ENCODE measurements at places on chromosomes 13 and 19.

DNA sequence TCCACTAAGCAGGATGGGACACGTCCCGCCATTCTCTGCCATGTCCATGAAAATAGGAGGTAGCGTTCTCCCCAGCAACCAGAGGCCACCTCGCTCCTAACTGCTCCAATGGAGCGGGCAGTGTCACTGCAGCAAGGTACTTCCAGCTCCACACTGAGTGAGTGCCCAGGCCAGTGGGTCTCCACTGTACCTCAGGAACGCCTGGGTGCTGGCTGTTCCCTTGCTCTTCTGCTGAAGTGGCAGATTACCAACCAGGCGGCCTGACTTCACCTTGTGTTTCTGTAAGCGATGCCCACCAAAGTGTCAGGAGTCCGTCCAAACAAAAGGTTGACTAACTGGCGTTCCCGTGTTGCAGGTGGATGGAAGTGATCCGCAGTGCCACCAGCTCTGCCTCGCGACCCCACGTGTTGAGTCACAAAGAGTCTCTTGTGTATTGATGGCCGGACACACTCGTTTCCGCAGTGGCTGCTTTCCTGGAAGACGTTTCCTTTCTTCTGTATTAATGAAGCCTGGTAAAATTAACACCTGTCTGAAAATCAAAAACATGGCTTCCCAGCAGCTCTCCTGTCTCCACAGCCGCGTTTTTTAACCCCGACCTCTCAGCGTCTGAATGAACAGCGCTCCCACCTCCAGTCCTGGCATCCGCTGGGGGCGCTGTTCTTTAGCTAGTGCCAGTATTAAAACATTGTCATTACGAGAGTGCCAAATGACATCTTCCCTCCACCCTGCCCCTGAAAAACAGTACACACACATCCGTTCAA lies 128.8 kb downstream of the STK24 start:
- H3K27ac ChIP-seq, result no peak overlapping the region
- peaks cover 25% of the 10 kb centered on the region for H3K4me1 ChIP-seq
- H3K27me3 ChIP-seq, result no peaks in the 10 kb centered on the region
- H3K36me3 ChIP-seq, result peaks cover 27% of the 10 kb centered on the region
- no peak overlapping the region for H3K4me3 ChIP-seq

- H3K4me1 ChIP-seq, result peaks cover 7% of the 10 kb centered on the region
- peak; percentile 10 for DNase-seq
- H3K4me3 ChIP-seq, result no peak within 1 kb of the TSS
- H3K27ac ChIP-seq, result no peak within 1 kb of the TSS
- no peaks in the 10 kb centered on the region for H3K36me3 ChIP-seq
Observed at GRCh38 chr13:44373601-44374347, at the start of gene SERP2. SERP2 (plus strand) TSS chr13:44373824; CDS start chr13:44374026, 202 bp downstream.

GRCh38 chr19:40282209-40282580 lies 3.0 kb downstream of the AKT2 start:
- no peak overlapping the region for H3K4me3 ChIP-seq
- H3K27me3 ChIP-seq, result no peaks in the 10 kb centered on the region
- no peak overlapping the region for H3K27ac ChIP-seq
- peaks cover 6% of the 10 kb centered on the region for H3K36me3 ChIP-seq
- DNase-seq, result no peak

DNA sequence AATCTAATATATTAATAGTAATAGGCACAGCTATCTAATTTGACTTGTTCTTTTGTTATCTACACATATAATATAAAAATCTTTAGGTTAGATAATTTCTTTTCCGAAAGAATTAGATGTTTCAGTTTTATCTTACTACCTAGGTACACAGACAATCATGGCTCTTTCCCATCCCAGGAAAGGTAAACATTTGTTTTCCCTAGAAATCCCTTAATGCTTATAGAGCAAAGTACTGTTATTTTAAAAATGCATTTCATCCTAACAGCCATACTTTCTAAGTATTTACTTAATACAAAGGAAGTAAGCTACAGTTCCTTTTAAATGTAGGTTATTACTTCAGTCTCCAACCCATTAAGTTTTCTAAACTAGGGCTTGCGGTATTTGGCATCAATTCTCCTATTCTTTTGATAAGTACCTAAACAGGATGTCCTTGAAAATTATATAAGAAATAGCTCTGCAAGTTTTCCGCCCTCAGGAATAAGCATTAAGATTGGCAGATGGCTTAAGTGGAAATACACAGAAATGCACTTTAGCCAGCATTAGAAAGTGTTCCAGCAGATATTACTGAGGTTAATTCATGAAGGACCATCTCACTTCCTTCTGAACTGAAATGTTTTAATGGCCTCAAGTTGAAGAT lies 616.2 kb upstream of the SPRY2 start:
- H3K27ac ChIP-seq, result no peak overlapping the region
- no peaks in the 10 kb centered on the region for H3K36me3 ChIP-seq
- DNase-seq, result no peak
- H3K4me1 ChIP-seq, result no peaks in the 10 kb centered on the region
- H3K4me3 ChIP-seq, result no peak overlapping the region

GRCh38 chr13:75685239-75685697 lies 49.1 kb downstream of the LMO7 start:
- H3K4me3 ChIP-seq, result no peak overlapping the region
- no peaks in the 10 kb centered on the region for H3K36me3 ChIP-seq
- H3K27ac ChIP-seq, result no peak overlapping the region
- H3K4me1 ChIP-seq, result no peaks in the 10 kb centered on the region
- no peak for DNase-seq
- no peaks in the 10 kb centered on the region for H3K27me3 ChIP-seq

DNA sequence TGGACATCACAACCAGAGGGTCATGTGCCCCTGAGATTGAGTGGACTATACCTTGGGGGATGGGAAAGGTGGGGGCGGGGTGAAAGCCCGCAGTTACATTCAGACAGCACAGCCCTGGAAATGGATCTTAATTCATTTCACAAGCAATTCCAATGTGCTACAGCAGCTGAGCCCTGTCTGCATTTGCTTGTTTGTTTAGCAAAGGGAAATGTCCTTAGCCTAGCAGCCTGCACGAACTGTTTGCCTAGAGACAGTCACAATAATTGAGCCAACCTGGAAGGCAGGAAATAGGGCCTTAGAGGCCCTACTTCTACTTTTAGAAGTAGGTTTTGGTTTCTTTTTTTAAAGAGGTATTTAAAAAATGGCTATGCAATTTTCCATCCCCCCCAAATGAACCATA lies 177.3 kb upstream of the KL start:
- H3K27me3 ChIP-seq, result peaks cover 2% of the 10 kb centered on the region
- H3K4me1 ChIP-seq, result no peaks in the 10 kb centered on the region
- no peaks in the 10 kb centered on the region for H3K36me3 ChIP-seq
- H3K4me3 ChIP-seq, result no peak overlapping the region

- no peak overlapping the region for H3K27ac ChIP-seq
- no peaks in the 10 kb centered on the region for H3K4me1 ChIP-seq
- no peak overlapping the region for H3K4me3 ChIP-seq
- no peak for DNase-seq
- H3K27me3 ChIP-seq, result no peaks in the 10 kb centered on the region
Observed at GRCh38 chr13:71437704-71438103, 429.3 kb downstream of the DACH1 start.

- DNase-seq, result no peak
- H3K27me3 ChIP-seq, result peaks cover 7% of the 10 kb centered on the region
Observed at GRCh38 chr13:77521194-77521593, 14.3 kb upstream of the SCEL start.

DNA sequence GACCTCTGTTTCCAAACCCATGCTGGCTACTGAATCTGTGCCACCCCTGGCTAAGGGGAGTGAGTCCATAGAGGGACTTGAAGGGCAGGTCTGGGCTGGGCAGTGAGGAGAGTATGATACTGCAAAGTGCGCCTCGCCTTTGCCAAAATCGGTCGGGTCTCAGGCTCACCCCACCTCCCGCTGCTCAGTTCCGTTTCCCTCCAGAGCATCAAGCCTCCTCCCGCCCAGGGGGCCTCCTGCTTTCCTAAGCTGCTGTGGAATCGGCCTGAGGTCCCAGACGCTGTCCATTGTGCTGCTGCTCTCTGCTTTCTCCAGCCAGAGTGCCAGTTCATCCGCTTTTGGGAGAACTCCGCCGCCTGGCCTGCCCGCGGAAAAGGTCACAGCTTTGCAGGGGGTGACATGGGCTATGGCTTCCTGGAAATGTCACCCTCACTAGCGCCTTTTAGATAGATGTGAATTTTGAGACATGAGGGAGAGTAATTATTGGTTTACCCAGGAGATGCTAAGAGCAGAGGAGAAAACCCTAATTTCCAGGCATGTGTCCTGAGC lies 1418.4 kb downstream of the UQCRFS1 start:
- H3K36me3 ChIP-seq, result no peaks in the 10 kb centered on the region
- peak overlapping the region; percentile 97 for H3K4me3 ChIP-seq
- no peaks in the 10 kb centered on the region for H3K27me3 ChIP-seq
- DNase-seq, result no peak
- peak overlapping the region; percentile 81 for H3K27ac ChIP-seq
- peaks cover 30% of the 10 kb centered on the region for H3K4me1 ChIP-seq

GRCh38 chr13:27135023-27135422 lies 36.6 kb downstream of the USP12 start:
- H3K27ac ChIP-seq, result no peak overlapping the region
- no peaks in the 10 kb centered on the region for H3K27me3 ChIP-seq
- DNase-seq, result no peak

DNA sequence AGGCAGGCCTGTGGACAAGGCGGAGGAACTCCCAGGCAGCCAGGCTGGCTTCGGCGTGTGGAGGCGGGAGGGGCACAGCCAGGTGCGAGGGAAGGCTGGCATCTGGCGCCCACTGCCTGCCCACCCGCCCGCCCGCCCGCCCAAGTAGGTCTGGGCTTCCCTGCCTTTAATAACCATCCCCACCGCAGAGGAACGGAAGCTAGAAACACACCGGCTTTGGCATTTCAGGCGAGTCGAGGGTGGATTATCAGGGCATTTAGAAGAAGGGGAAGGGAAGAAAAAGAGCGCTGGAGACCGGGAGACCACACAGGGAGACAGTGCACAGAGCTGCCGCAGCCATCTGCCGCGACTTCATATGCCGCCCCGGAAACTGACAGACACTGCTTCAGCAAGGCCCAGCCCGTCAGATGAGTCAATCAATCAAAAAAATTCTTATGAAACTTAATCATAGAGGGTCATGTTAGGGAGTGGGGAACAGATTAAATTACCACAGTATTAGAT lies 199.7 kb downstream of the TSHZ3 start:
- no peak overlapping the region for H3K4me3 ChIP-seq
- no peaks in the 10 kb centered on the region for H3K4me1 ChIP-seq
- H3K36me3 ChIP-seq, result no peaks in the 10 kb centered on the region
- peaks cover 2% of the 10 kb centered on the region for H3K27me3 ChIP-seq

DNA sequence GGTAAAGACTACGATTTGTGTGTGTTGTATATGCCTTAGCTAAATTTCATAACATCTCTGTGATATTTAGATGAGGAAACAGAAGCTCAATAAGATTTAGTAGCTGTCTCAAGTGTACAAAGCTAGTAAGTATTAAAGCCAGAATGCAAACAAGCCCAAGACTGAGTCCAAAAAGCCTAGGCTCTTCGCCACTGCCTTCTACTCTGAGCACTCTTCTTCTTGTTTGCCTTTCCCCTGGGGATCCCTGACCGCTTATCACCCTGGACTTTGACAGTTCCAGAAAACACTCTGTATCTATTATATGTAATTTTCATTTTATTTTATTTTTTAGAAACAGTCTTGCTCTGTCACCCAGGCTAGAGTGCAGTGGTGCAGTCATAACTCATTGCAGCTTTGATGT lies 5.8 kb downstream of the TM9SF2 start:
- peaks cover 28% of the 10 kb centered on the region for H3K36me3 ChIP-seq
- H3K4me3 ChIP-seq, result no peak overlapping the region
- no peaks in the 10 kb centered on the region for H3K27me3 ChIP-seq
- H3K27ac ChIP-seq, result no peak overlapping the region
- peaks cover 44% of the 10 kb centered on the region for H3K4me1 ChIP-seq
- no peak for DNase-seq

DNA sequence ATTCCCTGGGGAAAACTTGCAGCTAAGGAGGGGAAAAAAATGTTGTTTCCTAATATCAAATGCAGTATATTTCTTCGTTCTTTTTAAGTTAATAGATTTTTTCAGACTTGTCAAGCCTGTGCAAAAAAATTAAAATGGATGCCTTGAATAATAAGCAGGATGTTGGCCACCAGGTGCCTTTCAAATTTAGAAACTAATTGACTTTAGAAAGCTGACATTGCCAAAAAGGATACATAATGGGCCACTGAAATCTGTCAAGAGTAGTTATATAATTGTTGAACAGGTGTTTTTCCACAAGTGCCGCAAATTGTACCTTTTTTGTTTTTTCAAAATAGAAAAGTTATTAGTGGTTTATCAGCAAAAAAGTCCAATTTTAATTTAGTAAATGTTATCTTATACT lies 33.6 kb downstream of the TNFSF11 start:
- no peak for DNase-seq
- no peaks in the 10 kb centered on the region for H3K4me1 ChIP-seq
- H3K36me3 ChIP-seq, result no peaks in the 10 kb centered on the region
- H3K4me3 ChIP-seq, result no peak overlapping the region
- no peaks in the 10 kb centered on the region for H3K27me3 ChIP-seq

GRCh38 chr13:72317346-72318109 lies 409.9 kb downstream of the MZT1 start:
- H3K27me3 ChIP-seq, result no peaks in the 10 kb centered on the region
- H3K36me3 ChIP-seq, result no peaks in the 10 kb centered on the region
- H3K4me3 ChIP-seq, result no peak overlapping the region
- no peak for DNase-seq
- H3K4me1 ChIP-seq, result no peaks in the 10 kb centered on the region

DNA sequence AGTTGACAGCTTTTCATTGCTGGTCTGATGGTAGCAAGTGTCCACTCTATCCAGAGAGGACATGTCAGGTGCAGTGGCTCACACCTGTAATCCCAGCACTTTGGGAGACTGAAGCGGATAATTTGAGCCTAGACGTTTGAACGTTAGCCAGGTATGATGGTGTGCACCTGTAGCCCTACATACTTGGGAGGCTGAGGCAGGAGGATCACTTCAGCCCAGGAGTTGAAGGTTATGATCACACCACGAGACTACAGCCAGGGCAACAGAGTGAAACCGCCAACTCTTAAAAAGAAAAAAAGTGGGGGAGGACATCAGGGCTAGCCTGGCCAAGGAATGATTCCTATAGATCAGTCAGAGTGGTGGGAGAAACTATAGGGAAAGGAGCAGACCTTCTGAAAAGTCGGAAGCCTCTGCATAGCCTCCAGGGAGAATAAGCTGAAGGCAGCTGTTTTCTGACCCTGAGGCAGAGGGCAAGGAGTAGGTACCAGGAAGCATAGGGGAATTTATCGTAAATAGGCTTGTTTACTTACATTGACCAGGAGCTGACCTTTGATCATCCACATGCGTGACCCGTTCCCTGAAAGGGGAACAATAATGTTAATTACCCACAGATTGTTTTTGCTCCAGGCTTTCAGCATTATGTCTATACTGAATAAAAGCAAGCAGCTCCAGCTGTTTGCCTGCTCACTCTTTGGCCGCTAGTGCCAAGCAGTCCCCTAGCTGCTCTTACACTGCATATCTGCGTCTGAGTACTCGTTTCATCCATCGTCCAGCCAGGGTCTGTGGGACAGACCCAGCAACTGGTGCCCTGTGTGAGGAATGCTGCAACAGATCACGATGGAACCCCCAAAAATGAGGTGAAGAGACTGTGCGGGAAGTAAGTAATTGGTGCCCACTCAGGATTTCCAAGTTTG lies 161.6 kb downstream of the RNF17 start:
- H3K4me3 ChIP-seq, result no peak overlapping the region
- DNase-seq, result no peak
- H3K27me3 ChIP-seq, result peaks cover 3% of the 10 kb centered on the region
- H3K36me3 ChIP-seq, result no peaks in the 10 kb centered on the region
- no peak overlapping the region for H3K27ac ChIP-seq

Data from CD4-positive, CD25-positive, alpha-beta regulatory T cell (primary cell).